RKO (cell line): ENCODE measurements at places on chromosomes 12 and 14.

- DNase-seq = peak; percentile 57
Observed at GRCh38 chr14:21066882-21067502, 3.1 kb upstream of the ARHGEF40 start.

DNA sequence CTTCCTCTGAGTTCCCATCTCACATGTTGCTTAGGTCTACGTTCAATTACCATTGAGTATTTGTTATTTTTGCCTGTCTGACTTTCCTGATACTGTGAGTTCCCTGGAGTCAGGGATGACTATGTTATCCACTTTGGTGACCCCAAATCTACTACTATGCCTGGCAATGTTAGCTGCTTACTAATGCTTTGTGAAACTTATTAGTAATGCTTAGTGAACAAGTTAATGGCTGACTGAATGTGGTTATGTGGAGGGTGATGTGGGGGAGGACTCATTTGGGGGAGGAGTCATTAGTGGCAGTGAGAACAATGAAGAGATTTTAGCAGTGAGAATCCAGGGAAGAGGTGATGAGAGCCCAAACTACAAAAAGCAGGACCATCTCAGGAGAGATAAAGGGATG lies 121.6 kb downstream of the KTN1 start:
- DNase-seq = peak; percentile 66

- peak; percentile 49 for DNase-seq
Observed at GRCh38 chr12:21989819-21990412, 48.7 kb upstream of the ABCC9 start.

- DNase-seq = no peak
Observed at GRCh38 chr12:15546102-15546701, 223.9 kb downstream of the PTPRO start.

DNA sequence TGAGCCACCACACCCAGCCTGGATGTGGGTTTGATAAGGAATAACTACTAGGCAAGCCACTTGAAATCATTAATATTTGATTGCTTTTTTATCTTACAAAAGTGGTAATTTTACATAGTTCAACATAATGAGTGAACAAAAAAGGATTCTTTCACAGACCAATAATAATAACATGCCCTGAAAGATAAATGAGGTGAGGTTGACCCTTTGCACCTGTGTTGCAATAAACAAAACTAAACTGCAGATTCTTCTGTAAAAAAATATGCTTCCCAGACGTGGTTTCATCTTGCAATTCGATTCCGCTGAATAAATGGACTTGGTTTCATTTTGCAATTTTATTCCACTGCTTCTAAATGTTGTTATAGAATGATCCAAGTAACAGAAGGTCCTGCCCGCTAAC lies 1514.9 kb upstream of the TMEM132C start:
- no peak for DNase-seq

GRCh38 chr12:69468237-69469026 lies 1.8 kb upstream of the FRS2 start:
- no peak for DNase-seq

- DNase-seq = peak; percentile 2
Observed at GRCh38 chr12:94575645-94576403, 74.5 kb downstream of the TMCC3 start.

GRCh38 chr14:84340938-84341337 lies 1189.0 kb upstream of the FLRT2 start:
- peak; percentile 0 for DNase-seq

DNA sequence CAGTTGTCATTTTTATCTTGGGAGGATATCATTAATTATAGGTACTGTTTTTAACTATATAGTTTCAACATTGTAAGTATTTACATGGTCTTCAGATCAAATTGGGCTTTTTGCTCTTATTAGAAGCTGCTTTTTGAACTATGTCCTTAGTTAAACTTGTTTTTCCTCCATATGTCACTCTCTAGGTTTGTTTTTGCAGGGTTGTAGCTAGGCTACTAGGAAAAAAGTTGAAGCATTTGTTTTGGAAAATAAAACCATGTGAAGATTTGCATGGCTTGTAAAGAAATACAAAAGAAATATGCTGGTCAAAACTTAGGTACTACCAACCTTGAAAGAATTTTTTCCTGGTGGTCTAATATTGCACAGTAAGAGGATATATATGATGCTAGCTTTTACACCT lies 3.4 kb downstream of the ARID2 start:
- DNase-seq = no peak
